Cerebellar cortex (tissue), 1 donor: ENCODE measurements at places on chromosomes 4 and X.

- no peak for DNase-seq
These were observed 25.2 kb downstream of the PI4K2B start for GRCh38 chr4:25258980-25259578.

GRCh38 chr4:128635141-128635954 is 174.2 kb upstream of the JADE1 start:
- no peak for DNase-seq

DNA sequence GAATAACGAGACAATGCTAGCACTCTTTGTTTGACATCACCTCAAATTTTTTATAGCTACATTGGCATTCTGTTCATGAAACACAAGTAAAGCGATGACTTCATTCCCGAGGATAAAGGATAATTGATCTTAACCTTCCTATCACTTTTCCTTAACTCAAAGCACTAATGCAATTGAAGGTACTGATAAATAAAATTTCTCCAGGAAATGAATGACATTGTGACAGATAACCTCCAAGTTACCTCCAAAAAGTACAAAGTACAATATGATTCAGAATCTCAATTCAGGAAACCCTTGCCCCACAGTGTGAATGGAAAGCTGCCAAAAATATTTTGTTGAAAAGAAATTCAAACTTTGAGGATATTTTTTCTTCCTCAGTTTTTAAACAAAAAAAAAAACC is 1.8 kb downstream of the PRSS12 start:
- DNase-seq = no peak

DNA sequence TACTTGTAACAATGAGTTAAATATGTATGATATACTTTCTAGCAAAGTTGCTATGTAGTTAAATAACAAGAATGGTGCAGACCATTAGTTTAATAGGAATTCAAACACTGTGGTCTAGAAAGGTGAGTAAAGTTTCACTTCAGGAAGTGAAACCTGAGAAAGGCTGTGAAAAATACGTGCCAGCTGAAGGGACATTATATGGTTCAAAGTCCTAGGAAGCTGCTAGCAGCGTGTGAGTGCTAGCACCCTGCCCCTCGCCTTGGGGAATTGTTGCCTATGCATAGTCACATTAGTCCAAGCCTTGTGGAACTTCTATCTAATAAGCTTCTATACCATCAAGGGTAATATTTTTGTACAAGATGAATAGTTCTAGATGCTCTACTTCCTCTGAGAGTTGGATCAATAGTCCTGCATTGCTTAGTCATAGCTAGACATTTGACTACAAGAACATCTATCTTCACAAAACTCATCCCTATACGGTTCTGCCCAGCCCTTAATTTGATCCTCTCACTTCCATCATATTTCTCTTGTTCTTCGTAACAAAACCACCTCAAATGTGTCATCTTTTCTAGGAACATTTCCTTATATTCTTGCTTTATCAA is 45.8 kb upstream of the ARSJ start:
- DNase-seq = no peak

DNA sequence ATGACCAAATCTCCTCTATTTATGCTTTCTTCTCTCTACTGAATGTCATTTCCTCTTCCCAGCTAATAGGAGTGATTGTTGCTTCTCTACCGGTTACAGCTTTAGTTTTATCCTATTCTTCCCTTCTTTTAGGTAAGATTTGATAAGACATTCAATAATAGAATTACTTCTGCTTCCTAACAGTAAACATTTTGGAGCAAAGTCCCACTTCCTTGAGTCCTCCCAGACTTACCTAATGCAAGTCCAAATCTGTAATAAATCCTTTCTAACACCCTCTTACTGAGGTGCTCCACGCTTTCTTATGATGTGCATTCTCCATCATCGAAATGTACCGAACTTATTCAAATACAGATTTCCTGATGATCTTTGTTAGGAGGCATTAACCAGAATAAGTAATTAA is 79.2 kb upstream of the GPM6A start:
- peak; percentile 51 for DNase-seq

DNA sequence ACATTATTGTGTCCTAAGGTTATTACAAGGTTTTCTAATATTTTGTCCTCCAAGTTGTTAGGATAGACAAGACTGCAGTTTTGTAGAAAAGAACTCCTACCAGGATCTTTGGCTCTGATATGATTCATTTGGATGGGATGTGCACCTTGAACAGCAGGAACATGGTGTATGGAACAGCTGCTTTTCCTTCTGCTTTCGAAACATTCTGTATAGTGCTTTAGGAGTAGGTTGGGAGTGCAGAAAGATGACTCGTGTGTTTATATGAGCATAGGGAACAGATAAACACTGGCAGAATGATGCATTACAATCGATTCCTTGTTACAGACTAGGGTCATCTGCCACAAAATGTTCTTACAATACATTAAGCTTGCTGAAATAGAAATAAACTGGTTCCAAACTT is 790.1 kb downstream of the DMD start:
- DNase-seq = no peak

DNA sequence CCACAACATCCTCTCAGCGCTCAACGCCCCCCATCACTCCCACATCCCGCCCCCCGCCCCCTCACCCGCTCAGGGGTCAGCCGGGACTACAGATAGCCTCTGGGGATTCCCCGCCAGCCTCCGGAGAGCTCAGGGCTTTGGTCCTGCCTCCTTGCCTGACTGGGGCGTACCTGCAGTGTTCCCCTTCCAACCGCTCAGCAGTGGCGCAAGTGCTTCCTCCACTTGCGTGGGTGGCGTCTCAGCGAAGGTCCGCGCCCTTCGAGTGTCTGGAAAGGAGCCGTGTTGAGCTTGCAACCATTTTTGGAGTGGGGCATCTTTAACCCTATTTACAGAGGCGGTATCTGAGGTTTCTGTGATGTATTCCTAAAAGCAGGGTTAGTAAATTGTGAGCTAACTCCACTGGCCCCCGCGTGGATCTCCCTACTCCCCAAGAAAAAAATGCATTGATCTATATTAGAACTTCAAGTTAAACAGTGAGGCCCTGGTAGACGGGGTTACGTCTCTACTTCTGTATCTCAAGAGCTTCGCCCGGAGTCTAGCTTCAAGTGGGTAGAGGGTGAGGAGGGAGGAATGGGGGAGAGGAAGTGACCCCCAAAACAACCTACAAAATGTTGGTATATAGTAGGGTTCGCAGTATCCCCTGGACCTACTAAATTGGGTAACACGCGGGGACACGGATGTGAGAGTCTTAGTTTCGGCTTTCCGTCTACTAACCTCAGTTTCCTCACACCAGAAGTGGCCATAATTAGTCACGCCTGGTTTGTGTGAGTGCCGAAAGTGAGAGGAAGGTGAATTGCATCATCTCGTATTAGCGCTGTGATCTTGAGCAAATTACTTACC is 16.1 kb downstream of the NKX3-2 start:
- DNase-seq = no peak
